Colonic mucosa (tissue), 4 donors: ENCODE measurements at places on chromosomes 3 and 15.

DNA sequence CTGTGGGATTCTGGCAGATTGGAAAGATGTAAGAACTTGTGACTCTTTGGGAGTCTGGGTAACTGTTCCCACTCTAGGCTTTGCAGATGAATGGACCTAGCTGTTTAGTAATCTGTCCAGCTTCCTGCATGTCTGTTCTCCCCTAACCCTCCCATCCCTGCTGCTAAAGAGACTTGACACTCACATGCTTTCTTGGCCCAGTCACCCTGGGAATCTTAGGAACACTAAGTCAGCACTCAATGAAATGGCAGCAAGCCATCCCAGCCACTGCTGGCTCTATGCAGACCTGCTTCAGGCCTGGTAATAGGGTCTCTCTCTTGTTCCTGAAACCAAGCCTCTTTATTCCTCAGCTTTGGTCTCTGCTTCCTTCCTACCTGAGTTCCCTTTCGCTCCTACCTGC lies 63.7 kb upstream of the THSD4 start:
- no peak for DNase-seq

DNA sequence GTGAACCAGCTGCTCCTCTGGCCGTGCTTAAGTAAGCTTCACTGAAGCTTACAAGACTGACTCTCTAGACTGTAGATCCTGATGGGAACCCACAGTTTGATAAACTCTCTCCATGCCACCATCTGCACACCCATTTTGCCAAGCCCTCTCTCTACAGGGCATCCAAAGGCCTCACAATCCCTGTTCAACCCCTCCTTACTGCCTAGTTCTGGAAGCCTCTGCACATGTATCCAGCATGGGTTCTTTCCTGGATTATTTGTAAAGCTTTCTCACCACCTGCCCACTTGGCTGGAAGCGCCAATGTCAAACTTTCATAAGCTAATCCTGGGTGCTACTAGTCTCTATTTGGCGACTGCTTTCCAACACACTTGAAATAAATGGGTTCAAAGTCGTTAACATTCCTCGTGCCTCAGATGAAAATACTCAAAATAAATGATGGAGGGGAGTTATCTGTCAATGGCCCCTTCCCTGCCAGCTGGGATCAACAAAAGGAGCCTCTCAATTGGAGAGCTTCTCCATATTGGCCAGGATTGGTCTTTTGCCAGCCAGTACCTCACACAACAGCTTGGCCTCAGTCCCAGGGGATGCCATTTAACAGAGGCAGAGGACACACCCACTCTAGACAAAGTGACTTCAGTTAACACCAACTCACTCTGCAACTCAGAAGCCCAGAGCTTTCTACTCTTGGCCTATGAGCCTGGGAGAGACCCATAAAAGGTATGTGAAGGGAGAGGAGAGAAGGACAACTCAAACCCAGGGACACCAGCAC lies 48.1 kb downstream of the SH3BP5 start:
- peak; percentile 49 for DNase-seq

GRCh38 chr3:112136959-112137693 lies 4.1 kb upstream of the GCSAM start:
- DNase-seq: no peak

- DNase-seq: no peak
Observed at GRCh38 chr3:430186-430585, 233.6 kb downstream of the CHL1 start.

GRCh38 chr3:190301591-190301990 lies 20.7 kb downstream of the CLDN1 start:
- DNase-seq: no peak

DNA sequence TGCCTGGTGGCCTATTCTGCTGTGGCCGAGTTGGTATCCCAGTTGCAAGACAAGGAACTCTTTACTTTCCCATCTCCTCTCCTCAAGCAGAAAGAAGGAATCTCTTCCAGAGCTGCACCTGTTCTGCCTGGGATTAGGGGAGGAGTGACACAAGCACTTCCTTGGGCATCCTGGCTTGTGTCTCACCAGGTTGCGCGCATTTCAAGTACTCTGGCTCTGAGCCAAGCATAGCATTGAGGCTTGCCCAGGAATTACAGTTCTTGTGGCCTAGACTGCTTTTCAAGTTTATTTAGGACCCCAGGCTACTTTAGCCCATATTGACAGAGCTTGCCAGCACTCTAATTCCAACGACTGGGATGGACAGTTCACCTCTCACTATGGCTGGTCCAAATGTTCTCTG lies 150.5 kb downstream of the RSRC1 start:
- no peak for DNase-seq

- DNase-seq: no peak
Observed at GRCh38 chr15:91688811-91689210, 164.7 kb upstream of the SLCO3A1 start.

- DNase-seq: no peak
Observed at GRCh38 chr3:45878124-45878523, 8.2 kb upstream of the CCR9 start.

DNA sequence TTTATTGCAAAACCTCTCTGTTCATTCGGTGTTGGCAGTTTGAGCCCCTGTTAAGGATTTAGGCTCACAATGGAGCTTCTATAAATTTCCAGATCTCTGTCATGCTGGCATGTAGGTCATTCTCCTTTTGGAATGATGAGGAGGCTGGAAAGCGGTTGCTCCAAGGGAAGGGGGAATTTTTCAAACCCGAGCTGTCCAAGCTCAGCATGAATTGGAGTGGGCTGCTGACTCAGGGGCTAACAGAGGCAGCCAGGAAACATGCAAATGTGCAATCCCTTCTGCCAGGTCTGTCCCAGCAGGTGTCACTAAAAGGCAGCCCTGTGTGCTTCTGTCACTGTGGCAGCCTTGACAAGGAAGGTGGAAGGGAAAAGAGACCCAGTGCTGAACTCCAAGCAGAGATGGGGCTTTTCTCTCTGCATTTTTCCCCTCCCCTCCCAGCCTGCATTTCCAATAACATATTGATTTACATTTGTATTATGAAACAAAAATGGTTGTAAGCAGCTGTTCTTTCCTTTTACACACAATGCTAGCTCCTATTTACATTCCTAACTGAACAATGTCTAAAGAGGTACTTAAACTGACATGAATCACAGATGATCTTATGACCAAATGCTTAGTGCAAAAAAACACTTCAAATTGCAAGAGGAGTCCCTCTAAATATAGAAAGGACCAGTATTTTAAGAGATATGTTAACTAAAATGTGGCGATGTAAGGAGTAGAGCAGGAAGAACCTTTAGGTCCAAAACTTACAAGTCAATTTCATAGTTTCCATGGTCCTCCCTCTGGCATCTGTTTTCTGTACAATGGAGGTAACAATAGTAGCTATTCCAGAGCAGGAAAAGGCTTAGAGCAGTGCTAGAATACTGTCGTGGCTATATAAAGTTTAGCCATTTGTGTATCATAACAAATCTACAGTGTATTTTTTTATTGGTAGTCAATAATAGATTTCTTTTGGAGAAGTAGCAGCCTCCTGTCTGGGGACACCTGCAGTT lies 84.5 kb upstream of the ATP10A start:
- no peak for DNase-seq

GRCh38 chr3:173826901-173827609 lies 429.5 kb downstream of the NLGN1 start:
- no peak for DNase-seq

DNA sequence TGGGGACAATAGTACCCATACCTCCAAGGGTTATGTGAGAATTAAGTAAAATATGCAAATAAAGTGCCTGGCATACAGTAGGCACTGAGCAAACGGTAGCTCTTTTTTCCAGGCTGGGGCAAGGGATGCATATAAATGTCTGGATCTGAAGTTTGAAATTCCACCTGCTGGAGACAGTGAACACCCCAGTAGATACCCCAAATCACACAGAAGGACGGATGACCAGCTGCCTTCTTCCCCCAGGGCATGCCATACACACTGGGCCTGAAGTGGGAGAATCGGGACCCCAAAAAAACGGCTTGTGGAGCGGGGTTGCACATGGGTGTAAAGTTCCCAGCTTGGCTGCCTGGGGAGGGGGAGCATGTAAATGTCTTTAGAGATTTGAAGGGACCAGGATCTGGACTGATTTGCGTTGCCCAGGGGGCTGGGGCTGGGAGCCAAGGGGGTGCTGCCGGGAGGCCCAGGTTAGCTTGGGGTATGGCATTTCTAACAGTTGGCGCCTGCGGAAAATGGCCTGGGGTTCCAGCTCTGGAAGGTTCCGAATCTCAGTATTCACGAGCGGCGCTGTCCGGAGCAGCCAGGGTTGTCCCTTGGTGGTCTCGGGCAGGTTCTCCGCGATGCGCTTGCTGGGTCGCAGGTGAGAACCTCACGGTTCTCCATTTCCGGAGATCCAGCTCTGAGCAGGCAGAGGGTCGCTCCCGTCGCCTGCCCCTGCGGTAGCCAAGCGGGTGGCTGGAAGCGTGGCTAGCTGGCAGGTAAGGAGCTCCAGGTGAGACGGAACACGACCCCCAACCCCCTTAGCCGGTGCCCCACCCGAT lies 42.6 kb upstream of the POLG start:
- no peak for DNase-seq

DNA sequence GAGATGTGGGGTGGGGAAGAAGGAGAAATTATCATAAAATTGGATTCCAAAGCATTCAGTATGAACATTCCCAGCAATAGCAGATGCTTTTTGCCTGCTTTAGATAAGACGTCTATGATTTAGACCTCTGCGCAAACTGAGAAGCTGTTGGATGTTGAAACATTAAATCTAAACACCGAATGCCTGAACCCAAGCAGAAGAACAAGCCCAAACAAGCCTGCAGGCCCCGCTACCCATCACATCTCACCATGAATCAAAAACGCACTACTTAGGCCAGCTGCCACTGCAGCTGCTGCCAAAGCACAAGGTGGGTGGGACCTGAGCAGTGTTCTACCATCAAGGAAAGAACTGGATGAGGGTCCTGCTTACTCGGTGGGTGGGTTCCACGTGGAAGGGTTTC lies 24.4 kb upstream of the THBS1 start:
- no peak for DNase-seq

- DNase-seq: no peak
Observed at GRCh38 chr3:167559924-167560323, 86.1 kb upstream of the SERPINI2 start.

DNA sequence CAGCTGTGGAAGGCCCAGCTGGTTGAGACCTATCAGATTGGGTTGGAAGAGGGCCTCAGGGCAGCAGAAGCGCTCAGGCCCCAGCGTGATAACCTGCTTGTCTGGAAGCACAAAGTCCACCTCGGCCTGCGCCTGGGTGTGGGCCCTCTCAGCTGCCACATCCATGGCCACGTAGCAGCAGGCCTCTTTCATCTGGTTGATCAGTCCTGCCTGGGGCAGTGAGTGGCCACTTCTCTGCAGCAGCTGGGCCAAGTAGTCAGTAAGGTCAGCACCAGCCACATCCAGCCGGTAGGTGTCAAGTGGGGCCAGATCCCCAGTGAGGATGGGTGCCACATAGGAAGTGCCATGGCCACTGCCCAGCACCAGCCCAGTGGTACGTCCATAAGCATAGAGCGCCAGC lies 3.9 kb upstream of the CAMKV start:
- DNase-seq: peak; percentile 80

DNA sequence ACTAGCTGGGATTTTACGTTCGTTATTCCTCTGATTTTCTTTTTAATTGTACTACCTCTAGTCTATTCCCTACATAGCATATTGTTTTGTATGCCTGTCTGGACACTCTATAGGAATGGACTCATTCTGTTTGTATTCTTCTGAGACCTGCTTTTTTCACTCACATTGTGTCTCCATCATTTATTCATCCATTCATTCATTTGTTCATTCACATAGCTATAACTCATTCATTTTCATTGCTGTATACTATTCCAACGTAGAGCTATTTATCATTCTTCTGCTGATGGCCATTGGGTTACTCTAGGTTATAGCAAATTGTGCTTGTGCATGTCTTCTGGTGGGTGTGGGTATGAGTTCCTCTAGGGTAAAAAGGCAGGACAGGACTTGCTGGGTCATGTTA lies 74.0 kb upstream of the SLC6A6 start:
- DNase-seq: no peak
